WTC11 (cell line): ENCODE measurements at places on chromosomes 11 and 22. TPM values are rescaled to one million over a fixed set of nuclear protein-coding genes. Genes with fewer than 3 reads are reported as not detected.
A peak's percentile ranks its signal among the peaks of the same experiment; 100 is the strongest.

- no peak for DNase-seq
These were observed 499.0 kb upstream of the CCDC179 start for GRCh38 chr11:23359297-23359696.

DNA sequence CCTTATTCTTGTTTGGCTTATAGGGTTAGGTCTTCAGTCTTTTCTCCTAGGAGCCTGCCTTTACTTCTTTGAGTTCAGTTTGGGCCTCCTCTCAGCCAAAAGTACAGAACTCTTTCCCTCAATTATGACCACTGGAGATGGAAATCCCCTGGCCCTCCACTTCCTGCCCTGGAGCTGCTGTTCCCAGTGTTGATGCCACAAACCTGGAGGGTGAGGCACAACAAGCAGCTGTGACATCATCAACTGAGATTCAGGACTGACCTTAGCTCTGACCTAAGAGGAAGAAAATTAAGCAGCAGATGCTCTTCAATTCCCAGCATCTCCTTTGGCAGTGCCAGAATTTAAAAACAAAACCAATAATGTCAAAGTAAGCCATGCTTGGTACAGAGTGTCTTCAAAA, 3.0 kb downstream of the ABTB2 start:
- DNase-seq: no peak

GRCh38 chr11:2531277-2531986, 86.6 kb downstream of the KCNQ1 start:
- peak; percentile 88 for DNase-seq

- DNase-seq: no peak
These were observed 8.2 kb downstream of the CREB3L1 start for GRCh38 chr11:46285594-46286033.

The NAALADL1 gene
- total RNA-seq: 4.5 to 6.1 TPM (median 5.9 TPM) in 3 replicates

The F2 gene
- total RNA-seq: 0.50 to 0.82 TPM (median 0.73 TPM) in 3 replicates

DNA sequence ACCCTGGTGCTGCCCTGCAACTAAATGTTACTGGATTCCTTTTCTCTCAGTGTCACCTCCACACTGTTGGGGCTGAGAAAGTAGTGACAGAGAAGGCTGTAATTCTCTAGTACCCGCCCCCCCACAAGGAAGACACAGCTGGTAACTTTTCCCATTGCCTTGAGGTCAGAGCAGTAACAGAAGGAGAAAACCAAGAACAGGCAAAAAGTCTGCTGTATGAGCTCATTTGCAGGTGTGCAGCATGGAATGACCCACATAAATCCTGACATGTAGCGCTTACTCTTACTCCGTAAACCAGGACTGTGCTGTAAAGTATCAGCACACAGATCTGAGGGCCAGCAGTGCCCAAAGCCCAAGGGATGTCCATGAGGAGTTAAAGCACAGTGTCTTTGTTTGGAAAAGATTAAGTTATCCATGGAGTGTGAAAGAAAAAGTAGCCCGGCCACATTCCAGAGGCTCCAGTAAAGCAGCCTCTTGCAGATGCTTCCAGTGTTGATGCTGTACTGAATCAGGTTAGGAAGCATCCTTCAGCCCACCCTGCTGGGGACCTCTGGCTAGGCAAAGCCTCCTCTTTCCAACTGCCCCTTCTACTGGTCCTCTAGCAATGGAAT, 120.7 kb downstream of the PLEKHA7 start:
- peak; percentile 22 for DNase-seq
